Breast epithelium (tissue), 4 donors: ENCODE measurements at places on chromosomes 16 and 17.

GRCh38 chr17:74810699-74811485 lies 34.7 kb upstream of the NAT9 start:
- peak; percentile 31 for DNase-seq

GRCh38 chr17:41917192-41917591 lies 1.6 kb downstream of the ACLY start:
- DNase-seq, result peak; percentile 48

DNA sequence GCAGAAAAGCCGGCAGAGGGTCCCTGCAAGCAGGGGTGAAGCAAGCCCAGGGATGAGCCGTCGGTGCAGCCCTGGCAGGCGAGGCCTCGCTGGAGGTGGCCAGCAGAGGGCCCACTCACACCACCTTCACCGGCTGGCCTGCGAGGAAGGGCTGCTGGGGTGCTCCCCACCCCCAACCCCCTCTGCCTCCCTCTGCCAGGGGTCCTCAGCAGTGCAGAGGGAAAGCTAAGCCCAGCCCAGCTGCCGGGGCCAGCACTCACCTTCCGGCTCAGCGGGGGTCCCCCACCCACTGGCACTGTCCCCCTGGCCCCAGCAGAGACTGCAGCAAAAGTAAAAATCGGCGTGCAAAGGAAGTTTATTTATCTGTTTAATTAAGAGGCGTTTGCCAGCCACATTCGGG lies 113.4 kb downstream of the ENGASE start:
- DNase-seq, result no peak

DNA sequence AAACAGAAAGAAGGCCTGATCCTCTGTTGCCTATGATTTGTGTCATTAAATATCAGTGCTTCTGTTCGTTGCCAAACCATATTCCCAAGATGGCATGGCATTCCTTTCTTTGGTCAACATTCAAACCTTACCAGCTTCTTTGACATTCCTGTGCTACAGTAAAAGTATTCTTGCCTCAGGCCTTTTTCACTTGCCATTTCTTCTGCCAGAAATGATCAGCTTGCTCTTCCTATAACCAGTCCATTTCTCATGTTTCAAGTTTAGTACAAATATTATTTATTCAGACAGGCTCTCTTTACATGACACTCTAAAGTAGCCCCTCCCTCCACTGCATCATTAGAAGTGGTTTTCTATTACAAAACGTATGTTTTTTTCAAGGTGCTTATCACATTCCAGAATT lies 278.3 kb downstream of the KCNJ2 start:
- no peak for DNase-seq

GRCh38 chr16:68093816-68094613 lies 8.8 kb downstream of the NFATC3 start:
- DNase-seq, result no peak

DNA sequence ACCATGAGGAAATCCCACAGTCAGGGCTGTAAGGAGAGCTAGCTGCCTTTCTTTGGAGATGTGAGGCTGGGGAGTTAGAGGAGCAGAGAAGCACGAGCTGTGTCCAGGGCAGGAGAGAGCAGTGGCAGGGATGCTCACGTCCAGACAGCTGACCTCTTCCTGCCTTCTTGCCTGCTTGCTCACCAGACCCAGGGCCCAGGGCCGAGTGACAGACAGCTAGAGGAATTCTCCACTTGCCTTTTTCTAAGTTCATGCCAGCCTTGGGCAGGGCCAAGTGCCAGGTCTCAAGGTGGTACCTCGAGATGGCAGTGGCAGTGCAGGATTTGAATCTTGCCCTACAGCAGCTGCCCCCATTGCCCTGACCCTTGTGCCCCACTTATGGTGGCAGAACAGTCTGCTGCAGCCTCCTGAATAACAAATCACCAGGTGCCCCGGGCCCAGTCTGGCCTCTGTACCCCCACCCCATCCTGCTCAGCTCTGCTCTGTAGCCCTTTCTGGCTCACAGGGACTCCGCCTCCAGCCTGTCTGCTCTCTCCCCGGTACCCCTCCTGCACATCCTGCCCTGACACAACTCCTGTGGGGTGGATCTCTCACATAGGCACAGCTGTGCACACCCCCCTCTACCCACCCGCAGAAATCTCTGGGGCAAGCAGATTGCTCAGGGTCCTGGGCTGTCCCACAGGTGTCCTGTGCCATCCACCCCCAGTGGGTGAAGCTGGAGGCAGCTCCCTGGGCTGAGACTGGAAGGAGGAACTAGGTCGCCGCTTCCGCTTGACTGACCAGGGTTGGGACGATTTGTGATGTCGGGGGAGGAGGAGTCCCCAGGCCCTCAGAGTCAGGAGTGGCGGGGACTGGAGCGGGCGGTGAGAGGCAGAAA lies 25.9 kb downstream of the GRIN2C start:
- no peak for DNase-seq

DNA sequence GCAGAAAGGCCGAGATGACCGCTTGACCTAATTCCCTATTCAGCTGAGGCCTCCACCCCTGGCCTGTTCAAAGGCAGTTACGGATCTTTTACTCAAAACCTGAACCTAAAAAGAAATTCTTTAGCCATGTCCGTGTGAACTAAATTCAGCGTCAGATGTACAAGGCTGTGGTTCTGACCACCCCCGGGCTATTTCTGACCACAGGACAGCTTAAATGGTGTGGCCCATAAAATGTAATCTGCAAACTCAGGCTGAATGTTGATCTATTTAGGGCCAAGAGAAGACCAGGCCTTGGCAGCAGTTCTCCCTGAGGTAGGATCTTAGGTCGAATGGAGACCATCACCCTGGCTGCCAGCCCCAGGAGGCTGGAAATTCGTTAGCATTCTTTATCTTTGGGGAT lies 485.5 kb downstream of the WWOX start:
- DNase-seq, result no peak

GRCh38 chr17:1710807-1711553 lies 803 bp upstream of the TLCD2 start:
- DNase-seq, result no peak
